ENCODE measurements at places on chromosomes 5 and 9. TPM values are rescaled to one million over a fixed set of nuclear protein-coding genes. Genes with fewer than 3 reads are reported as not detected.

GARIN3 gene
- total RNA-seq: not detected

SHC3 gene
- total RNA-seq: 0.70 TPM

SOHLH1 gene
- not detected for total RNA-seq

SLC45A2 gene
- not detected for total RNA-seq

LHX3 gene
- not detected for total RNA-seq

FUBP3 gene
- total RNA-seq: 46.1 TPM

BTNL8 gene
- total RNA-seq: 1.8 TPM

ABCA1 gene
- 68.3 TPM for total RNA-seq

ACOT12 gene
- total RNA-seq: not detected

ADAMTS19 gene
- not detected for total RNA-seq

- no peak for DNase-seq
Observed at GRCh38 chr9:76302947-76303550, 91.2 kb downstream of the RFK start.

DNA sequence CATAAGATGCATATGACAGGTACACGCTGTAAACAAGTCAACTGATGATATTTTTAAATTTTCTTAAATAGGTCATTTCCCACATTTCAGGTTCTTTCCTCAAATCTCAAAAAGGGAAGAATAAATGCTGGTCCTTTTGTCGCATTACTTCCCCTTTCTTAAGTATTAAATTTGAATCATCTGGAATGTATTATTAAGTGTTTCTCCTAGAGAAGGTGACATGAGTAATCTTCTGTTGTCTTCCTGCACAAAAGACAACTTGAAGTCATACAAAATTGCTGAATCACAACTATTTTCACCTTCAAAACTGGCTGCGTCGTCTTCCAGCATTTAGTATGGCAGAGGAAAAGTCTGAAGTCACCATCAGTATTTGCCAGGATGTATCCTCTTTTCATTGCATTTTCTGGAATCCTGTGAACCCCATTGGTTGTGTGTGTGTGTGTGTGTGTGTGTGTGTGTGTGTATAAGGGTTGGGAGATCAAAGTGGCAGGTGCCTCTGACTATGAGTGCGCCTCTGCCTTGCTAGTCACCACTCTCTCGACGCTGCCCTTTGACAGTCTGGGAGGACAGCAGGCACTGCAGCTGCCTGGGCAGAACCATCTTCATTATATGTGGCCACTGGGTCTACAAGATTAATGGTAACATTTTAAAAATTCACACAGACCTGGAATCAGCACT, 86.9 kb downstream of the MVB12B start:
- no peak for DNase-seq

DNA sequence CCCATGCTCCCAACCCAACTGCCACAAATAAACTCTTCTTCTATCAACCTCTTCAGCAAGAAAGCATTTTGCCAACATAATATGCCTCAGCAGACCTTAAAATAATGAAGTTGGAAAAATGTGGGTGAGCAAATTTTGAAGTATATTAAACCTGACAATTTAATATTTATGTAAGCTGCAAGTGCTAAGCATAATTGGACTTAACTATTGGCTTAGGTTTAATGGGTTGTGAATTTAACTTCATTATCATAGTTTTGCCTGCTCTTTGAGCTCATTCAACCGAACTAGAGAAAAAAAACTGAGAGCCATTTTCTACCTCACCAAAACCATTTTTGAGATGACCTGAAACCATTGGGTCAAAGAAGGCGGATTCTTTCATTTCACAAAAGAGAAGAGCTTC, 805.5 kb upstream of the DMAC1 start:
- DNase-seq: no peak

DNA sequence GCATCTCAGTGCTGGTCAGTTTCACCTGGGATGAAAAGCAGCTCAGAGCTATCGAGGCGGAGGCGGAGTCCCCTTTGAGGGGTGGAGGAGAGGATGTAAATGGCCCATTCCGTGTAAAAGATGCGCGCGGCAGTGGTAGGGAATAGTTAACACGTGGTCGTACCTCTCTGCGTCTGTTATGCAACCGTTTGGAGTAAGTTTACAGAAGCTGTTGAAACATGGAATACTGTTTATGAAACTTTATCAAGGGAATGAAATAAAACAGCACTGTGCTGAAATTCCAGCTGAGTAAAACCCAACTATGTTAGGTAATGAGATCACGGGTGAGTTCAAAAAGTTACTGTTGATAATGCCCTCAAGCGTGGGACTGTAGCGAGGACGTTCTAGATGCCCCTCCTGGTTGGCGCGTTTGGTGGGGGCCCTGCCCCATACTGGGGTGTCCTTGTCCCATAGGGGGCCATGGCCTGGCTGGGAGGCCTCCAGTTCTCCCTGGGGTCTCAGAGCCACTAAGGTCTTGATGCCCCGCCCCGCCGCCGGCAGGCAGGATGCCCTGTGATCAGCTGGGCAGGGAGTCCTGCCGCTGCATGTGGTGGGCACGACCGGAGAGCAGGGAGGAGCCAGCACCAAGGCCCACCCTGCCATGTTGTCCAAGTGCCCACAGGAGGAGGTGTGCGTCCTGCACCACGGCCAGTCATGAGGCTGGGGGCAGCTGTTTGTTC, 90.9 kb downstream of the COL5A1 start:
- no peak for DNase-seq

- no peak for DNase-seq
Observed at GRCh38 chr5:154377754-154378533, 67.9 kb upstream of the SAP30L start.

GRCh38 chr5:10705747-10706146, 55.3 kb downstream of the DAP start:
- DNase-seq: no peak

DNA sequence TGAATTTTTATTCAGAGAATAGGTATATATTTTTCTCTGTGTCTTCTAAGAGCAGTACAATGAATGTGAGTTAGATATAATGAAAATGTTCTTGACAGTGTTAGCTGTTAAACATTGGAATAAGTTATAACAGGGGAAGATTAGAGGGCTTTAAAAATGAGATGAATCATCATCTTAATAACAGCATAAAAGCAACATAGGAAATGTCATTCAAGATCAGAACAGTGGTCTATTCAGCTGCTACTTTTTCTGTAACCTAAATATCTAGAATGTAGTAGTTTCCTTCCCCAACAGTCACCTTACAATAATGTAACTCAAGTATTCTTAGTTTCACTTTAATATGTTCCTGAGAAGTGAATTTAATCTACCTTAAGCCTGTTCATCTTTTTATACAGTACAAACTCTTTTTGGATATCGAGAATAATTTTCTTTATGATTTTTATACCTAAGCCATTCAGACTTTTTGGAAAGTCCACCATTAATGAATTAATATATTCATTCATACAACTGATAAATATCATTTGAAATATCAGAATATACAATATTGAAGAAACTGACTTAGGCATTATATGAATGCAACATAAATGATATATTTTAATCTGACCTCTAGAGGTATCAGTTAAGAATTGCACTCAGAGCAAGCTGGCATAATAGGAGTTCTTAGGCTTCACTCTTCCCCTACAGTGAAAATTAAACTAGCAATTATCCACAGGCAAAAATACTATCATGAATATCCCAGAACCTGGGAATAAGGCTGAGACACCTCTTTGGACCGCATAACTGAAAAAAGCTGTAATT, 66.1 kb upstream of the EDIL3 start:
- DNase-seq: no peak

- DNase-seq: peak; percentile 77
Observed at GRCh38 chr9:74497748-74498620, 849 bp downstream of the RORB start.

DNA sequence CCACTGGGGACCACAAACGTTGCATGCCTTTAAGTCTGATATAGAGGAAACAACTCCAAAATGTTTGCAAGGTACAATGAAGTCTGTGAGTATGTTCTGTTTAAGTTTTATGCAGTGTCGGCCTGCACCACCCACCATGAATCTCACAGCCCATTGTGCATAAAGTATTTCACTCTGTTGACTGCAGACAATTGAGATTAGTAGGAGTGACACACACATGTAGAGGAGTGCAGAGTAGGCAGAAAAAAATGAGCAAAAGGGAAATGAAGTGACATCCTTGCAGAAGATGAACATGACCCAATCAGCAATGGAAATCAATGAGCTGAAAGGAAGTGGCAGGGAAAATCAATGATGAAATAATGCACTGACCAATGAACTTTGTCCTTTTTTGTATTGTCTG, 315.6 kb upstream of the PTPRD start:
- DNase-seq: no peak

GRCh38 chr9:100160021-100160420, 61.0 kb downstream of the INVS start:
- DNase-seq: no peak

- DNase-seq: no peak
Observed at GRCh38 chr9:19424176-19424779, 15.5 kb downstream of the ACER2 start.

- DNase-seq: no peak
Observed at GRCh38 chr5:79754865-79755555, 65.4 kb downstream of the CMYA5 start.

DNA sequence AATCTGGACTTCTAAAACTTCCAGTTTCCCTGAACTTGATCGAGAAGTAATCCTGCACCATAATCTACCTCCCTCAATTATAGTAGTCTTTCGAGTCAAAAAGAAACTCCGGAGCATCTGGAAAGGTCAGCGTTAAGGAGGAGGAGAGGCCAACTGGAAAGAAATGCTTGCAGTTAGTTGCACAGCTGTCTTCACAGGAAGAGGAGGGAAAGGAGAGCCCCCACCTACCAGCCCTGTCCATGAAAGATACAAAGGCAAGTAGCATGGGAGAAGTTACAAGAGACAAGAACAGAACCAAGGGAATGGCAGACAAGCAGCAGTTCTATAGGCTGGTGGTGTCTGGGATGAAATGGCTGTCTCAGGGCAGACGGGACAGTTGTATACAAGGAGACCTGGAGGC, 170.6 kb downstream of the RAB3C start:
- no peak for DNase-seq

DNA sequence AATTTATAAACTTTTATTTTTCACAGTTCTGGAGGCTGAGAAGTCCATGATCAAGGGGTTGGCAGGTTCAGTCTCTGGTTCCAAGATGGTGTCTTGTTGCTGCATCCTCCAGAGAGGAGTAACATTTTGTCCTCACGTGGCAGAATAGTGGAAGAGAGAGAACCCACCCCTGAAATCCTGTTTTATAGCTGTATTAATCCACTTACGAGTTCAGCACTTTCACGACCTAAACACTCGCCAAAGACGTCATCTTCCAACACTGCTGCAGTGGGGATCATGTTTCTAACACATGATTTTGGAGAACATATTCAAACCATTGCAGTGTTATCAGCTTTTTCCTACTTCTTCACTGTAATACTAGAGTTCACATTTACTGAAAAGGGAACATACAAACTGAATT, 233.0 kb upstream of the ATP10B start:
- no peak for DNase-seq

DNA sequence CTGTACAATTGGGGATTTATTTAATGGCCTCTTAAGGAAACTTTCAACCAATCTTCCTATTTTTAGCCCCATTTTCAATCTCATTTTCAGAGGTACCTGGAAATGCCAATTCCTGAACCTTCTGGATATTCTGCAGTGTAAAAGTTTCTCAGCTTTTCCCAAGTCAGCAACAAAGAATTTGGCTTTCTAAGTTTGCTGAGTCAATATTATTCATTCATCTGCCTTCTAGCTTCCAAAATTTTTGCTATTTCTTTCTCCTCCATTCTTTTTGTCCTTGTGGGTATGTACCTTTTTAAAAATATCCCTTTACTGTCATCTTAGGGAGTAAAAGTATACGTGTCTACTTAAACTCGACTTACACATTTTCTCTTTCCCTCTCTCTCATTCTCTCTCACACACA, 25.7 kb downstream of the CETN3 start:
- no peak for DNase-seq

DNA sequence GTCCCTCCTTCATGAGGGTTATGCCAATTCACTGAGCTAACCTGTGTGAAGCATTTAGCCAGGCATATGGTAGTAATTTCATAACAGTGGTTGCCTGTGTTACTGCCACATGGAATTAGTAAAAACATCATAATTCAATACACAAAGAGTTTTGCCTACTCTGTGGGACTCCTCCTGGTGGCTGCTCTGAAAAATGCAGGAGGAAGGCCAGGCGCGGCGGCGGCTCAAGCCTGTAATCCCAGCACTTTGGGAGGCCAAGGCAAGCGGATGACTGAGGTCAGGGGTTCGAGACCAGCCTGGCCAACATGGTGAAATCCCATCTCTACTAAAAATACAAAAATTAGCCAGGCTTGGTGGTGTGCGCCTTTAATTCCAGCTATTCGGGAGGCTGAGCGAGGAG, 547.3 kb downstream of the CDK5RAP2 start:
- DNase-seq: no peak

- DNase-seq: peak; percentile 63
Observed at GRCh38 chr5:759111-759751, 25.3 kb downstream of the ZDHHC11B start.

DNA sequence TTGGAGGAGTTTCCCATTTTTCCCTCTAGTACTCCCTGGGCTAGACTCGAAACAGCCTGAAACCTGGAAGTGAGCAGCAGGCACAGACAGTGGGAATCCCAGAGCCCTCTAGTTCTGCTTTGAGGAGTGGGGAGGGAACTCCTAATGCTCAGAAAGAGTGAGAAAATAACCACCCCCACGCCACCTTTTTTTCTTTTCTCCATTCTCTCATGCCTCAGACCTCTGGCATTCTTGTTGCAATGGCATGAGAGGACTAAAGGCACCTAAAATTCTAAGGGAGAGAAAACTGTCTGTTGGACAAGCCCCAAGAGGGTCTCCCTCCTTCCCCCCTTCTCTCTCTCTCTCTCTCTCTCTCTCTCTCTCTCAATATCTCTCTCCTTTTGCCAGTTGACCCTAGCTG, 15.1 kb upstream of the IRF1 start:
- no peak for DNase-seq

All from spleen (tissue), 13 donors.